ENCODE measurements at places on chromosomes 7 and 10. TPM values are rescaled to one million over a fixed set of nuclear protein-coding genes. Genes with fewer than 3 reads are reported as not detected.
A peak's percentile ranks its signal among the peaks of the same experiment; 100 is the strongest.

- no peak overlapping the region for H3K4me3 ChIP-seq
- H3K36me3 ChIP-seq: no peaks in the 10 kb centered on the region
- DNase-seq: peak; percentile 7
These were observed 82.0 kb downstream of the KIF20B start for GRCh38 chr10:89783406-89783805.

GRCh38 chr7:4856336-4857057, 5.3 kb downstream of the PAPOLB start:
- H3K4me1 ChIP-seq: no peaks in the 10 kb centered on the region
- H3K27ac ChIP-seq: no peak overlapping the region
- H3K36me3 ChIP-seq: no peaks in the 10 kb centered on the region
- no peak for DNase-seq
- H3K4me3 ChIP-seq: no peak overlapping the region
- H3K27me3 ChIP-seq: no peaks in the 10 kb centered on the region

- no peak for DNase-seq
- H3K36me3 ChIP-seq: no peaks in the 10 kb centered on the region
- no peaks in the 10 kb centered on the region for H3K27me3 ChIP-seq
- H3K27ac ChIP-seq: no peak overlapping the region
- no peak overlapping the region for H3K4me3 ChIP-seq
These were observed 74.1 kb upstream of the GPR37 start for GRCh38 chr7:124839687-124840086.

DNA sequence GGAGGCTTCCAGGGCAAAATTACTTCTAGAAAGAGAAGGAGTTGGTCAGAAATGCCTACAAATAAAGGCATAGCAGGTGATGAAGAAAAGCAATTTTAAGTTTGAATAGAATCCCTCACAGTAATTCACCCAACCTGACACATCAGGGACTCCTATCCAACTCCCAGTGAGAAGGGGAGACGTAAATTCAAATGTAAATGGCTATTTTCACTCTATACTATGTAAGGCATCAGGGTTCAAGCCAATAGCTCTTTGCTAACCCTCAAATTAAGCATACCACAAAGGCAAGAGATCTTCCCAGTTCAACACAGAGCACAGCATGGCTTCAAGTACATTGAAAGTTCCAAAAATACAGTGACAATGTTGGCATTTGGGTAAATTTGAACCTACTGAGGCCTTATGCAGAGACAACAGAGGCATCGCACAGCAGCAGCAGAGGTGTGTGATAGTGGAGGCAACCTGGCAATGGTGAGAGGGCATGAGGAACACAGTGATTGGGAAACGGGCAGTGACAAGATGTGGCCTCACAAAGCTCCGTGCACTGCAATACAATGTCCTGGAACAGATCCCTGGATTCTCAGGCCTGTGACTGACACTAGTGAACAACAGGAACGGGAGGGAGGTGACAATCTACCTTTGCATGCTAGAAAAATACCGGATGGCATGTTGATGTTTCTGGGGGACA, 95.7 kb downstream of the VSTM2A start:
- H3K27me3 ChIP-seq: no peaks in the 10 kb centered on the region
- no peaks in the 10 kb centered on the region for H3K36me3 ChIP-seq
- H3K4me1 ChIP-seq: no peaks in the 10 kb centered on the region
- no peak overlapping the region for H3K4me3 ChIP-seq

GRCh38 chr7:131835141-131835540, 278.7 kb upstream of the PODXL start:
- no peaks in the 10 kb centered on the region for H3K4me1 ChIP-seq
- no peak for DNase-seq
- H3K27me3 ChIP-seq: no peaks in the 10 kb centered on the region
- no peaks in the 10 kb centered on the region for H3K36me3 ChIP-seq

GRCh38 chr7:94405506-94405905, 10.8 kb downstream of the COL1A2 start:
- peak overlapping the region; percentile 18 for H3K27ac ChIP-seq
- H3K36me3 ChIP-seq: peaks cover 28% of the 10 kb centered on the region
- H3K4me1 ChIP-seq: peaks cover 24% of the 10 kb centered on the region
- H3K4me3 ChIP-seq: no peak overlapping the region
- no peaks in the 10 kb centered on the region for H3K27me3 ChIP-seq

GRCh38 chr10:61822781-61823230, 78.7 kb upstream of the ARID5B start:
- no peaks in the 10 kb centered on the region for H3K27me3 ChIP-seq
- peak; percentile 84 for DNase-seq
- H3K27ac ChIP-seq: no peak overlapping the region
- no peak overlapping the region for H3K4me3 ChIP-seq
- H3K36me3 ChIP-seq: no peaks in the 10 kb centered on the region

DNA sequence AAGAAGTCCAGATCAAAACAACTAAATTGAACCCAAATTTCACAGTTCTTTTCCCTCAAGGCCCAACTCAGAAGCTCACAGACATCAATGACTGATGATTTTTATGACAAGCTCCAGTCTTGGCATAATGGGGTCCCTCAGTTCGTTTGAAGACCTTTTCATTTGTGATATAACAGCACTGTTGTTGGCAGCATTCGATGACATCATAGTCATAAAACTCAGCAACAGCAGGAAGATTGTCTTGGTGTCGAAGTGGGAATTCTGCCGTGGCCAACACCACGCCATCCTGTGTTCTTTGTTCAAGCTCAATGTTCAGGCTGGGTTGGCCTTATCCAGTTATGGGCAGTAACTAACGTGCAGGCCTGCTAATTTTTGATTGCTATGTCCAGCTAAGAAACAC, 261.7 kb downstream of the C7orf25 start:
- no peak overlapping the region for H3K27ac ChIP-seq
- H3K4me3 ChIP-seq: no peak overlapping the region
- no peaks in the 10 kb centered on the region for H3K36me3 ChIP-seq
- H3K27me3 ChIP-seq: no peaks in the 10 kb centered on the region

The NKX6-2 gene
- total RNA-seq: not detected

DNA sequence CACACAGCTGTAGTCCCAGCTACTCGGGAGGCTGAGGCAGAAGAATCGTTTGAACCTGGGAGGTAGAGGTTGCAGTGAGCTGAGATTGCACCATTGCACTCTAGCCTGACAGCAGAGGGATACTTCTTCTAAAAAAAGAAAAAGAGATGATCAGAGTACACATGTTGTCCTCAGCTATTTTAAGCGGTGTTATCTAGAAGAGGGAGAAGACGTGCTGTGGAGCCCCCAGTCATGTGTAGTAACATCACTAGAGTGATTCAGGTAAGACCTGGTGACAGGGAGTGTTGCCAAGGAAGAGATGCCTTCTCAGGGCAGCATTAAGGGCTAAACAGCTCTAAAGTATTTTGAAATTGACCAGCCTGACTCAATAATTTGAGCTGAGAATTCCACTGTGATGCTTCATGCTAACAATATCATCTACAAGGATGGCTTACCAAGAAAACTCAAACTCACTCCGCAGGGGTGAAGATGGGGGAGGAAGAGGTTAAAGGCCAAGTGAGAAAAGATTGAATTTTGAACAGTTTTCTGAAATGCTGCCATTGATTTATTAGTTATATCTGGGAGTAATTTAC, 97.4 kb downstream of the KLF6 start:
- no peak overlapping the region for H3K27ac ChIP-seq
- H3K36me3 ChIP-seq: no peaks in the 10 kb centered on the region
- H3K4me1 ChIP-seq: no peaks in the 10 kb centered on the region
- no peaks in the 10 kb centered on the region for H3K27me3 ChIP-seq
- H3K4me3 ChIP-seq: no peak overlapping the region
- DNase-seq: no peak

The CUBN gene
- 1.3 TPM for total RNA-seq

DNA sequence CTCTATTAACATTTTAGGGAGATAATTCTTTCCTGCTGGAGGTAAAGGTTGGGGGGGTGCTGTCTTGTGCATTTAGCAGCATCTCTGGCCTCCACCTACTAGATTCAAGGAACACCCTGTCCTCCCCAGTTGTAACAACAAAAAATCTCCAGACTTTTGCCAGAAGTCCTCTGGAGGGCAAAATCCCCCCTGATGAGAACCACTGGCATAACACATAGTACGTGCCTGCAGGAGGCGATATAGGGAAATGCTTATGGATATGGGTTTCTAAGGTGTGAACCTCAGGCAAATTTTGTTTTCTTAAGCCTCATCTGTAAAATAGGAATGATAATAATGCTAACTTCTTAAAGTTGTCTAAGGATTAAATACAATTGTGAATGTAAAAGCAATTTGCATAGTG, 2.9 kb upstream of the OSBPL3 start:
- H3K27ac ChIP-seq: no peak overlapping the region
- H3K36me3 ChIP-seq: no peaks in the 10 kb centered on the region
- H3K27me3 ChIP-seq: no peaks in the 10 kb centered on the region
- H3K4me1 ChIP-seq: peaks cover 6% of the 10 kb centered on the region
- no peak overlapping the region for H3K4me3 ChIP-seq

The OR9A2 gene
- total RNA-seq: not detected

- DNase-seq: peak; percentile 43
- H3K36me3 ChIP-seq: no peaks in the 10 kb centered on the region
- no peak overlapping the region for H3K27ac ChIP-seq
- no peaks in the 10 kb centered on the region for H3K27me3 ChIP-seq
These were observed 13.3 kb upstream of the ACSL5 start for GRCh38 chr10:112360308-112361270.
